AG20443 (cell line): ENCODE measurements at places on chromosomes 3 and 15.

DNA sequence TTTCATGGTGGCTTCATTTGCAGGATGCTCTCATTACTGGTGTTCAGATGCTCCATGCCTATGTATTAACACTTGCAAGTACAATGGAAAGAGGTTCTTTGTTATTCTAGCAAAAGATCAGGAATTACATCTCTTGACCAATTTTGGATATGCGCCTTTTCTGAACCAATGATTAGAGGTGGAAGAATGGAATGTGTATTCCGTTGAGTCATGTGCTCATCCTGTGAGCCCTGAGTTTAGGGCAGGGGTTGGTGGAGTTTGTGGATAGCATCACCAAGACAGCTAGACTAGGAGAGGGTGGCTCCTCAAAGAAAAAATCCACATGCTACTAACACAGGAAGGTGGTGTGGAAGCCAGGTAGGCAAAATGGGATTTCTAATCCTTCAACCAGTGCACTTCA, 80.7 kb upstream of the SLC25A26 start:
- DNase-seq: no peak

DNA sequence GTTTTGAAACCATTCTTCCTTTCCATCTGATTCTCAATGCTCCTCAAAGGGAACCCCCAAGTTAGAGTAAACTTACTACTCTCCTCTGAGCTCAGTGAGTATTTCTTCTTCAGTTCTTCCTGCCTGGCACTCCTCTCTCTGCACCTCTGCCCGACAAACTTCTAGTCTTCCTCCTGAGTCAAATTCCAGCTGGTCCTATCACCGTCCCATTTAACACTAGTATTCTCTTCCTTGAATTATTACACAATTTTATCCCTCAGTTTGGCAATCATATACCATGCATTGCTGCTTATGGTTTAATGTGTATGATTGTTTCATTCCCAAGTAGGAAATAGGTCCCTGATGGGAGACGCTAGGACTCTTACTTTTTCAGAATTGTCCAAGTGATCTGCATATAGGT, 279.7 kb downstream of the MECOM start:
- DNase-seq: no peak

DNA sequence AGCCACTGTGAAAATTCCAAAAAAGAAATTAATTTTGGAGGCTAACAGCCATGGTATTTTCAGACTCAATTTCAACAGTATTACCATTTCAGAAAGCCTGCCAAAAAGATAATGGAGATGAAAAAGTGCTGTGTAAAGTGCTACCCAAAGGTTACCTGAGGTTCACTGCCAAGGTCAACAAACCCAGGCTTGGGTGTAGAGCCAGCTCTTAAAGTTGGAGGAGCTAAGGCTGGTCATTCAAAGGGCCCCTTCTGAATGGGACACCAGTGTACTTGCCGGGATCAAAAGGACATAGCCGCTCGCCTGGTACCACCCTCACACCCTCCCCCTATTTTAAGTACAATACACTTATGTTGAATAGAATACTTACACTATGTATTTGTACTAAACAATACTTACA, 64.5 kb downstream of the ETV5 start:
- DNase-seq: no peak

- no peak for DNase-seq
Observed at GRCh38 chr15:78129751-78130287, 1.4 kb downstream of the CIB2 start.

DNA sequence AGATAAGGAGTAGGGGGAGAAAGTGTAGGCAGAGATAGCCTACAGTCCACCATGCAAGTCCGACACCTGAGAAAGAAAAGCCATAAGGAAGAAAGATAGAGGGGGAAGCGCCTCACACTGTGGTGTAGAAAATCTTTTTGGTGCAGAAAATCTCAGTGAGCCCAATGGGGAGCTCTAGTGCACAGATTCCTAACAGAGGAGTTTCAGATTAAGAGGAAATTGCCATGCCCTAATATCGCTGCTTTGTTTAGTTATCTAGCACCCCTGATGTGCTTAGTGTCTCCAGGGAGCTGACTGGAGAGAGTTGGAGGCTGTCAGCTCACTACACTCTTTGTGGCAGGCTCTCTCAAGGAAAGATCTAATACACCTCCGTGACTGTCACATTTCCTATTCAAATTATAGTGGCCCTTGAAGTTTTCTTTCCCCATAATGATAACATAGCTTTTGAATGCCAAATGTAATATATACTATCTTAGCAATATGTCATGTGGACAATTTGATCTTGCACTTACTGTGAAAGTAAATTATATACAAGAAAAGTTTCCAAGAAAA, 33.7 kb downstream of the CGGBP1 start:
- no peak for DNase-seq

DNA sequence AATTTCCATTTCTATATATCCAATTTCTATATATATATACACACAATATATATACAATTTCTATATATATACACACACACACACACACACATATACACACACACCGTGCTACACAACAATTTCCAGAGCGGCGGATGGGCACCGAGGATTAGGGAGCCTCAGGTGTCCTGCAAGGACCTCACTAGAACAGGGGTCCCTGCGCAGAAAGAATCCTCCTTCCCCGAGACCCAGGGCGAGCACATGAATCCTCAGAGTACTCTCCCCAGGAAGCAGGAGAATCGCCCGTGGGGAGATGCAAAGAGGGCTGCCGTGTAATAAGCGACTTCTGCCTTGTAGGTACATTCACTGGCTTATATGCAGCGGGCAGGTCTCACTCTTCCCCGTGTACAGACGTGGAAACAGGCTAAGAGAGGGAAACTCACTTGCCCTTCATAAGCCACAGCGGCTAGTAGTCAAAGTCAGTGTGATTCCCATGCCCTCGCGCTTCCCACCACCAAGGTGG, 467 bp downstream of the PIF1 start:
- no peak for DNase-seq

- DNase-seq: no peak
Observed at GRCh38 chr3:57939775-57940174, 68.4 kb upstream of the FLNB start.

GRCh38 chr15:82647045-82647834, at the start of gene CPEB1:
TSS of gene CPEB1 (minus strand) at chr15:82647363. CDS start at chr15:82628459, 18,904 bp downstream.
- DNase-seq: peak; percentile 91

DNA sequence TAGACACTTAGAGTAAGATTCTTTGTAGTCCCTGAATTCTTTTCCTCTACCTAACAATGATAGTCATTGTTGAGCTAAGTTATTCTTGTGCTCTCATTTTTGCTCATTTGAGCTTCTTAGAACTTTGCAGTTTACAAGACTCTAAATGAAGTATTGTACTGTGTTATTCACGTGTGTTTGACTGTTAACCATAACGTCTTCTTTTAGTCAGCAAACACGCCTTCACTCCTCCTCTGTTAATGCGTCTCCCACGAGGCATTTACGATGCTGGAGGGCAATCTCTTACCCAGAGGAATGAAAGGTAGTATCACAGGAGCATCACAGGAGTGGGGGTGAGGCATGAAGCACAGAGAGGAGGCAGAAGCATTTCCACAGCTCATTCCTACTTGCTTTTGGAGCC, 14.8 kb upstream of the P2RY14 start:
- DNase-seq: no peak

DNA sequence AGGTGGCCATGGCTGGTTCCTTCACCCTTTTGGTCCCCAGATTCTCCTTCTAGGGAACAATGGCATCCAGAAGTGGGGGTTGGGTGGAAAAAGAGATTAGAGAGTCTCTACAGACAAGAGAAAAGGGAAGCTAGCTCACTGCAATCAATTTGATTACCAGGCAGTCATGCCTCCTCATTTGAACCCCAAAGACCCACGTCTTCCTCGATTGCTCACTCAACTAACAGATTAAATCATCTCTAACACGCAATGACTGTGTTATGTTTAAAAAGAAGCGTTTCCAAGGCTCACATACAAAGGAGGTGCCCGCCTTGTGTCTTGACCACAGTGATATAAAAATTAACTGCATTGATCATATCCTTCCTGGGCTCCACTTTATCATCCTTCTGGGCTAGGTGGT, 57.6 kb downstream of the BHLHE40 start:
- DNase-seq: no peak

- no peak for DNase-seq
Observed at GRCh38 chr3:76129441-76129840, 344.1 kb upstream of the ZNF717 start.

DNA sequence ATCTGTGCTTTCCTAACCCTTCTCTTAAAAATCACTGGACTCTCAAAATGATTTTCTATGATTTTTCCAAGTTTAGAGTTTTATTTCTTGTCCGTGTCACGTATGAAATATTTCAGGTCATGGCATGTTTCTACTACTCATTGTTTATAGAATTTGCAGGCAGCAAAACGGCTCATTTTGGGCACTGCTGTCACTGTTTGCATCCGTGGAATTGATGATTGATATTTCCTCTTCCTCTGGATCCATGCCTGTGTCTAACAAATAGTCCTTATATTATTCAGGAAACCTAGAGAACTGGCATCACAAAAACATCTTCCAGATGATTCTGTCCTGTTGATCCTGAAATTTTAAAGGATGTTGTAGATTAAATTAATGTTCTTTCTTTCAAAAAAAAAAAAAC, 47.6 kb downstream of the LARS2 start:
- DNase-seq: no peak

- no peak for DNase-seq
Observed at GRCh38 chr3:109559389-109559788, 222.0 kb upstream of the DPPA4 start.

- DNase-seq: no peak
Observed at GRCh38 chr3:72523429-72524151, 324.7 kb downstream of the SHQ1 start.

DNA sequence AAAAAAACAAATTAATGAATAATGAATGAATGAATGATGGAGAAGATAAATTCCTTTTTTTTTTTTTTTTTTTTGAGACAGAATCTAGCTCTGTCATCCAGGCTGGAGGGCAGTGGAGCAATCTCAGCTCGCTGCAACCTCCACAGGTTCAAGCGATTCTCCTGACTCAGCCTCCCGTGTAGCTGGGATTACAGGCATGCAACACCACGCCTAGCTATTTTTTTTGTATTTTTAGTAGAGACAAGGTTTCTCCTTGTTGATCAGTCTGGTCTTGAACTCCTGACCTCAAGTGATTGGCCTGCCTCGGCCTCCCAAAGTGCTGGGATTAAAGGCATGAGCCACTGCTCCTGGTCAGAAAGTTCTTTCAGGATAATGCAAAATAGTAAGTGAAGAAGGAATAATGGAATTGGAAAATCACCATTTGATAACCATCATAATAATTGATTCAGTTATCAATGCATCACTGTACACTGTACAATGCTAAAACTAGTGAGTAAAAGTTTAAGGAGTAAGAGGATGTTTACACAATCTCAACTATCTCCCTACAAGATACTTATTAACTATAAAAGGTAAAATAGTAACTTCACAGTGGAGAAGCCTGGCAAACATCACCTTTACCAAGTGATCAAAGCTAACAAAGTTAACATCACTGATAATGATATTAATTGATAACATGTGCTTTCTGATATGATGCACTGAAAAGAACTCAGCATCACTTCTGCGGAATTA, 12.3 kb upstream of the INO80 start:
- no peak for DNase-seq

DNA sequence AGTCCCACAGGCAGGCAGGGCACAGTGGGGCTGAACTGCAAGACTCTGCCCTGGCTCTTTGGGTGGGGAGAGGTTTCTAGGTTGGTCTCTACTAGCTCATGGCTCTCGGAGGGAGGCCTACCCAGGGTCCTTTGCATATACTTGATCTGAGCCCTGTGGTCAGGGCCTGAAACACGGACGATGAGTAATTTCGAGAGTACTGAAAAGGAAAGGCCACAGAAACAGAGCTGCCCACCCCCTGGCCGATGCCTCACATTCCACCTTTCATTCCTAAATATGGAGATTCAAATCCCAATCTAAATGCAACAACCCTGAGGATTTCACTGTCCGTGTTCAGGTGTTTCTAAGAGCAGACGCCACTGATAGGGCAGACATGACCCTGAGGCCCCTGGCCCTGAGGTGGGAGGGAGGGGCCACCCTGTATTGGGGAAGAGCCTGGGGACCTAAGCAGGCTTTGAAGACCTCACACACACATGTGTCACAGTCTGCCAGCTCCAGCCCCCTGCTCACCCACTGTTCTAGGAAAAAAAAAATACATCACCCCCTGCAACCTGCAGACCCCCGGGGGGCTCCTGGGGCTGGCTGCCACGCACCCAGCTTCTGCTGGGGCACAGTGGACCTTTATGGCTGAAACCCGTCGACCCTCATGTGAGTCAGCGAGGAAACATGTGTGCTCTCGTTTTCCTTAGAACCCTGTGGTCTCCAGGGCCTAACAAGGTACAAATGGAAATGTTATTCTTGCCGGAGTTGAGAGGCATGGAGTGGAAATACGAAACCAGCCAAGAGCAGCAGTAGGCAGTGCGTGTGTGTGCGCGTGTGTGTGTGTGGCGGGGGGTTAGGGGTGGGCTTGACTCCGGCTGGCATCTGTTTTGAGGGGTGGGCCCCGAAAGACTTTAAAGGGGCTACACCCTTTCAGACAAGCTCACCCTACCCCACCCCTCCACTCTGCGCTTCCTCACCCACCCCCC, 112.7 kb downstream of the CHSY1 start:
- peak; percentile 38 for DNase-seq

- no peak for DNase-seq
Observed at GRCh38 chr3:6492306-6492705, 368.6 kb upstream of the GRM7 start.

GRCh38 chr3:59013611-59014010, 36.2 kb downstream of the CFAP20DC start:
- DNase-seq: no peak

DNA sequence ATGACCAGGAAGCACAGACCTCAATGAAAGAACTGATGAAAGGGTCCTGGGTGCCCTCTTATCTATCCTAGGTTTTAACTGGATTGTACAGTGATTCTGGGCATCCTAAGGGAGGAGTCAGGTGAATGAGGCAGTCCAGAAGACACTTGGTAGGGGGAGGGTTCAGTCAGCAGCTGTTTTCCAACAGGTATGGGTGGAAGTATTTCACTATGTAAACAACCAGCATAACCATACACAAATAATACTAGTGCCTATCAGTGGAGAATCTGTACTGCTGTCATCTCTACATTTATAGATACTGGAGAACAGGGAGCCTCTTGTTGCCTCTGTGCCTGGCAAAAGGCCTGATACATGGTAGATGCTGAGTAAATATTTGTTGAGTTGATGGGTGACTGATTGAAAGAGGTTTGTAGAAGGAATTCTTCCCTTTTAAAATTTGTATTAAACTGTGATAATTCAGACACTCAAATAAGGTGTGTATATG, 328.5 kb downstream of the RBMS3 start:
- DNase-seq: no peak

GRCh38 chr3:24151594-24151993, 206.5 kb downstream of the NR1D2 start:
- no peak for DNase-seq
